Stimulated activated CD4-positive, alpha-beta T cell treated with anti-CD3 and anti-CD28 coated beads, Interleukin-15, amount 100 ng/mL, for 1 hour (primary cell): ENCODE measurements at places on chromosomes 11 and 22.

DNA sequence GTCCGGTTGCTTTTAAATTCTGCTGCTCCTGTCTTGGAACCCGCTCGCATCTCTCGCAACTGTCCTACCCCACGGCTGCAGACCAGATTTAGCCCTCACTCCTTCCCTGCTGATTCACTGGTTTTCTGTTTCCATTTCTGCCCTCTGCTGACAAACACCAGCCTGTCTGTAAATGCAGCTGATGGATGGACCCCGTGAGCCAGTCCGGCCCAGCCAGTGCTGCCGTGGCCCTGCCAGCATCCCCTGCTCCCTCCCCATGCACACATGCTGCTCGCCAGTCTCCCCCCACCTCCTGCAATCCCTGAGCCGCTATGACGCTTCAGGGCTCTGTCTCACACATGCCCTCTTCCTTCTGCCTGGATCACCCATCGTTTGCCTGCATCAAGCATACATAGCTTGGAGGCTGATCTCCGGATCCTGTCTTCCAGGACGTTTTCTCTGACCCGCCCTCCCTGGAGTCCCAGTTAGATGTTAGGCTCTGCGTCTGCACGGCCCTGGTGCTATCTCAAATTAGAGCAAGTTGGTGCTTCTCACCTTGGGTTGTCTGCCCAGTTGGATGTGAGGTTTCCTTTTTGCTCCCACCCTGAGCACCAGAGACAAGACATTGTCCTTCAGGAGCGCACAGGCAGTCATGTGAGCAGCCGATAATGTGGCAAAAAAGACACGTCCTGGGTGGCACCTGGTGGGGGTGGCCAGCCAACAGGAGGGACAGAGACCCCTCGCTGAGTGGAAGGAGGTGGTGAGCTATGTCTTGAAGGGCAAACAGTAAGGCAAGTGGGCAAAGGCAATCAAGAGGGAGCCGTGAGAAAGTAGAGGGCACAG is 4.3 kb upstream of the ACR start:
- DNase-seq: no peak

DNA sequence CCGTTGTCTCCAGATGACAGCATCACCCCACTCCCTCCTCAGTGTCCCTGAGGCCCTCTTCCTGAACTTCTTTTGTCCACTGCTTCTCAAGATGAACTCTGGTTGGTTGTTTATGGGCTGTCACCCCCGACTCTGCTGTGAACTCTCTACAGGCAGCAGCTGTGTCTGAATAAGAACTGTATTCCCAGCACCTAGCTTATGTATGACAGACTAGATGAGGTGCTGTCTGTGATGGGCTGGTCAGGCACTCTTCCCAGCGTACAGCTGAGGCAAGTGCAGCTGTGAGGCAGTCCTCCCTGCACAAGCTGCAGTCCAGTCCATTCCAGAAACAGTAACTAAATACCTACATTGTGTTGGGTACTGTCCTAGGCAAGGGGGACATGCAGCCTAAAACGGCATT is 111.4 kb upstream of the PITPNB start:
- no peak for DNase-seq

GRCh38 chr11:24588081-24588480 is 91.2 kb downstream of the LUZP2 start:
- DNase-seq: no peak

- no peak for DNase-seq
Observed at GRCh38 chr22:19824212-19824925, 30.3 kb downstream of the GNB1L start.

GRCh38 chr11:46673713-46674462 is 26.5 kb downstream of the ARHGAP1 start:
- DNase-seq: no peak

DNA sequence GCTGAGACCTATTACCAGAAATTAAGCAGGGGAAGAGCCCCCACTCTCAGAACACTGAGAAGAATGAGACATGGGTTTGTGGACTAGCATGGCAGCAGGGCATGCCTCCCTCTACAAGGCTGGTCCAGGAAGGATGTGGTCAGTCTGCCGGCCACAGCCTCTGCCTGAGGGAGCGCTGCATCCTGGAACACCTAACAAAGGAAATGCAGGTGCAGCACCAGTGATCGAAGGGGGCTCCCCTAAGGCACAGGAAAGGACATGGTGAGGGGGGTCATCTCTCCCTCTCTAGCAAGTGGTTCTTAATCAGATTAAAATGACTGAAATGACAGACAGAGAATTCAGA is 40.6 kb upstream of the ARL14EP start:
- DNase-seq: no peak

- DNase-seq: no peak
Observed at GRCh38 chr11:88619656-88620385, 282.3 kb upstream of the CTSC start.

DNA sequence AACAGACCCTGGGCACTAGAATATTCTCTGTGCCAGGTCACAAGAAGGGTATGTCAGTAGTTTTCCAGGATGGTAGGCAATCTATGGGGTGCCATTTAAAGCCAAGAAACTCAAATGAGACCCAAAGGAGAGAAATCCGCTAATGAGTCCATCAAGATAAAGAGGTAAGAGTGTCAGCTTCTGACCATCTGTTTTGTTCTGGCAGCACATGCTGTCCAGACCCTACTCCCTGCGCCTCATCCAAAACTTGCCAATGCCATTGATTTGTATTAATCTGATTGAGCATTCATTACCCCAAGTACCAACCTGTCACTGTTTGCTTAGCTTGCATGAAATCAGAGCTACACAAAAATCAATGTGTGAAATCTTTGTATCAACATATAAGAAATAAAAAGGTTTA is 229.0 kb downstream of the BLID start:
- DNase-seq: no peak

GRCh38 chr22:32482708-32483107 is 8.1 kb downstream of the FBXO7 start:
- no peak for DNase-seq

GRCh38 chr22:22825213-22825593 is 62.4 kb upstream of the IGLL5 start:
- DNase-seq: no peak

DNA sequence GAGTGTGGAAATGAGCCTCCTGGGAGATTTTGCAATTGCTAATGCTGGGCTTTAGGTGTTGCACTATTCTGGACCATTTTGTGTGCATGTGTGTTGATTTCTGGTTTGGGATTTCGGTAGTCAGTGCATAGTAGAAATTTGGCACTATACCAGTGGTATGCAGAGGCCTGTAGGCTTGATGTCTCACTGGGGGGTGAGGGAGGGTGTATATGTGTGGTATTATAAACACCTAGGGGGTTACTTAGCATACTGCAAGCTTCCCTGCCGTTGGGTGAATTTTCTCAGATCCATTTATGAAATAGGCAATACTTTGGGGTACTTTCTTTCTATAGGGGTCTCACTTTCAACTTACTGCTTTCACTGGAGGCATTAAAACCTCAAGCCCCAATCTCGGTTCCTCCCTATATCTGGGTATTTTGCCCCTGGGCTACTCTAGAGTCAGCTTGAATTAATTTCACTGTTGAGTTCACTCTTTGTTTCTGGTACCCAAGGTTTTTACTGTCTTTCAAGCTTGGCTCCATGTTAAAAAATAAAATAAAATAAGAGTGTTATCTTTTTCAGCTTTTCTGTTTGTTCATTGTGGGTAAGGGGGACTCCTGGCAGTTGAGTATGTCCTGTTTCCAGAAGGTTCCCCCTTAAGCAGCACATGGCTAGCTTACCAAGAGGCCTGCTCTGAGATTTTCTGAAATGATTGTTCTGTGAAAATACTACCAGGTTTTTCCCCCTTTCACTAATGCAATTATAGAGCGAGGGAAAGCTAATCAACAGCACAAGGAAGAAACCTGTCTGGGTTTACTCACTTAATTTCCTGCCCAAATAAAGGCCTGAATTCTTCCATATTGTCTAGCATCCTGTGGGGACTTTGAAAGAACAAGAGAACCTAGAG is 45.8 kb downstream of the PPFIBP2 start:
- no peak for DNase-seq

- DNase-seq: no peak
Observed at GRCh38 chr11:71213696-71214552, 38.5 kb downstream of the SHANK2 start.

GRCh38 chr11:35158701-35159510 is 19.9 kb downstream of the CD44 start:
- DNase-seq: no peak

DNA sequence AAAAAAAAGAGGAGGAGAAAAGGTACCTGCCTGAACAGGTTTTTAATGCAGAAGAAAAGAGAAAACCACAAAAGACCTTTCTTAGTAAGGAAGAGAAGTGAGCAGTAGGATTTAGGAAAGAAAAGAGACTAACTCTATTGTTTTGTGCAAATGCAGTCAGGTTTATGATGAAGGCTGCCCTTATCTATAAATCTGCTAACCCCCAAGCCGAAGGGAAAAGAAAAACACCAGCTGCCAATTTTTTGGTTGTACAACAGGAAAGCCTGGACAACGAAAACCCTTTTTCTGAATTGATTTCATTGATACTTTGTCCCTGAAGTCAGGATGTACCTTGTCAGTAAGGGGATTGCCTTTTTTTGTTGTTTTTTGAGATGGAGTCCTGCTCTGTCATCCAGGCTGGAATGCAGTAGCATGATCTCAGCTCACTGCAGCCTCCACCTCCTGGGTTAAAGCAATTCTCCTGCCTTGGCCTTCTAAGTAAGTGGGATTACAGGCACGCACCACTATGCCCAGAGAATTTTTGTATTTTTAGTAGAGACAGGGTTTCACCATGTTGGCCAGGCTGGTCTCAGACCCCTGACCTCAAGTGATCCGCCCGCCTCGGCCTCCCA is 21.2 kb downstream of the POLD4 start:
- DNase-seq: no peak

DNA sequence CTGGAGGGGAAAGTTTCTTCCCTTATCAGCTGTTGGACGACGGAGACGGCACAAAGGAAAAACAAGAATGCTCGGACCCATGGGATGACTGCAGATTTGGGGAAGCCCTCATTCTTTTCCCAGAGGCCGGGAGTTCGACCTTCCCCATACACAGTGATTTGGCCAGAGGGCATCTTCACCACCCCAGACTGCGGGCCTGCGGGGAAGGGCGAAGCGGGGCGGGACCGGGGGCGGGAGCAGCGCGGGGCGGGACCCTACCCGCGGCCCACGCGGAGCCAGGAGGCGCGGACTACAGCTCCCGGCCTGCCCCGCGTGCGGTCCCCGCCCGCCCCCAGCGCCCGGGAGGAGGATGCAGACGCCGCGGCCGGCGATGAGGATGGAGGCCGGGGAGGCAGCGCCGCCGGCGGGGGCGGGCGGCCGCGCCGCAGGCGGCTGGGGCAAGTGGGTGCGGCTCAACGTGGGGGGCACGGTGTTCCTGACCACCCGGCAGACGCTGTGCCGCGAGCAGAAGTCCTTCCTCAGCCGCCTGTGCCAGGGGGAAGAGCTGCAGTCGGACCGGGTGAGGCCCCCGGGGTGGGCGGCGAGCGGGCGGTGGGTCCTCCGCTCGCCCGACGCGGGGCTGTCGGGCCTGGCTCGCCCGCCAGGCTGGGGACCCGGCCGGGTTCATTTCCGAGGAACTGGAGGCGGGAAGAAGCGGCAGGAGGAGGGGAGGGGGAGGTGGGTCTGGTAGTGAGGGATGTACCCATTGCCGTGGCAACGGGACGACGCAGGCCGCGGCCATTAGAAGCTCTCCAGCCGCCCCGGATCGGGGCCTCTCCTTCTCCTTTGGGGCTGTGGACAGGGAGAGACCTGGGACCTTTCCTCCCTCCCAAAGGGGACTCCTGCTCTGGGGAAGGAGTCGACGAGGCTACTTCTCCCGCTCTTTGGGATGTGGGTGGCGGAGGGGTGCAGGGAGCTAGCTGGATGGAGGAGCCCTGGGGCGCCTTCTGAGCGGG is at the start of gene KCTD17:
Gene KCTD17, plus strand, starts transcription at position 352 of the 995 bp plus-strand sequence. Its CDS starts 19 bp downstream, at position 371.
- peak; percentile 66 for DNase-seq

DNA sequence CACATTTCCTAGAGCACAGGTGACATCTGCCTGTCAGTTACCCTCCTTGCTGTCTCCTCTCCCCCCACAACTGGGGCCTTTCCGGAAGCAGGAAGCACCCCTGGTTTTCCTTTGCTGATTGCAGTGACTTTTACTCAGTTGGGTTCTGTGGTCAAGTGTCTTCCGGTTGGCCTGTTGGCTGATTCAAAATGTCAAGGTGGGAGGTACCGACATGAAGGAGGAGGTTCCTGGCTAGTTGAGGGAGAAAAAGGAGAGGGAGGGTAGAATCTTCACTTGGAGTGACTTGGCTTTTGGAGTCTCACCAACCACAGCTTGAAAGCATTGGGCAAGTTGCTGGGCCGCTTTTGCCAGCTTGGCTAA is 9.3 kb upstream of the ADAMTS15 start:
- no peak for DNase-seq

GRCh38 chr22:20145206-20145831 is 5.5 kb downstream of the CCDC188 start:
- no peak for DNase-seq

- no peak for DNase-seq
Observed at GRCh38 chr11:69173331-69173730, 17.6 kb downstream of the SMIM38 start.

DNA sequence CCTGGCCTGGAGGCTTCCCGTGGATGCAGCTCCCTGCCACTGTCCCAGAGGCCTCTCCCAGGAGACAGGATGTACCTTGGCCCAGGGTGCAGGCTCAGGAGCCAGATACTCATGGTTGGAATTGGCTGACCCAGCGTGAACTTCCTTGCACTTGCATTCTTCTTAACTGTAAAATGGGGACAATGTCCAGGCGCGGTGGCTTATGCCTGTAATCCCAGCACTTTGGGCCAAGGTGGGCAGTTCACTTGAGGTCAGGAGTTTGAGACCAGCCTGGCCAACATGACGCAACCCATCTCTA is 20.1 kb upstream of the ST3GAL4 start:
- no peak for DNase-seq

DNA sequence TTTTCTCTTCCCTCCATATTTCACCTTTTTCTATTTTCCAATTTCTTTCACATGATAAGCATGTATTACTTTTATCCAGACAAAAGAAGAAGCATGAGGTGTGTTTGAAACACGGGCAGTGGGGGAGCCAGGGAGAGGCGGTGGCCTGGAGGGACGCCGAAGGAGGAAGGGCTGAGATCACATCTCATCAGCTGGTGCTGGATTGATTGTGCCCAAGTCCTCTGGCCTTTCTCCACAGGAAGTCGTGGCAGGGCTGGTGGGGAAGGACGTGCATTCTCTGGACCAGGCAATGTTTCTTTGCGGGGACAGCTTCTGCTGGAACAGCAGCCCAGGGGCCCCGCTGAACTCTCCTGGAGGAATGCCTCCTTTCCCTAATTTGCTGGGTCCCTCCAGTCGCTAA is 82.9 kb downstream of the MIAT start:
- DNase-seq: no peak

DNA sequence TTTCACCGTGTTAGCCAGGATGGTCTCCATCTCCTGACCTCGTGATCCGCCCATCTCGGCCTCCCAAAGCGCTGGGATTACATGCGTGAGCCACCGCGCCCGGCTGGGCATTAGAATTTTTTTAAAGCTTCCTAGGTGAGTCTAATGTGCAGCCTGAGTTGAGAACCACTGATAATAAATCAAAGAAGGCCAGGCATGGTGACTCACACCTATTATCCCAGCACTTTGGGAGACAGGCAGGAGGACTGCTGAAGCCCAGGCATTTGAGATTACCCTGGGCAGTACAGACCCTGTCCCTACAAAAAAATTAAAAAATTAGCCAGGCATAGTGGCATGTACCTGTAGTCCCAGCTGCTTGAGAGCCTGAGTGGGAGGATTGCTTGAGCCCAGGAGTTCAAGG is 13.7 kb downstream of the MEI1 start:
- DNase-seq: no peak

GRCh38 chr11:119195680-119196079 is 10.4 kb downstream of the NHERF4 start:
- DNase-seq: no peak

- no peak for DNase-seq
Observed at GRCh38 chr11:100574894-100575769, 112.0 kb upstream of the ARHGAP42 start.
